Stimulated activated CD8-positive, alpha-beta memory T cell treated with anti-CD3 and anti-CD28 coated beads, Interleukin-7, amount 100 ng/mL, for 4 hours (primary cell): ENCODE measurements at places on chromosomes 7 and 10.

GRCh38 chr7:122626785-122627184 lies 72.1 kb downstream of the RNF133 start:
- no peak for DNase-seq

GRCh38 chr10:118028619-118029018 lies 18.1 kb downstream of the RAB11FIP2 start:
- no peak for DNase-seq

GRCh38 chr10:112054516-112054915 lies 129.0 kb downstream of the GPAM start:
- no peak for DNase-seq

DNA sequence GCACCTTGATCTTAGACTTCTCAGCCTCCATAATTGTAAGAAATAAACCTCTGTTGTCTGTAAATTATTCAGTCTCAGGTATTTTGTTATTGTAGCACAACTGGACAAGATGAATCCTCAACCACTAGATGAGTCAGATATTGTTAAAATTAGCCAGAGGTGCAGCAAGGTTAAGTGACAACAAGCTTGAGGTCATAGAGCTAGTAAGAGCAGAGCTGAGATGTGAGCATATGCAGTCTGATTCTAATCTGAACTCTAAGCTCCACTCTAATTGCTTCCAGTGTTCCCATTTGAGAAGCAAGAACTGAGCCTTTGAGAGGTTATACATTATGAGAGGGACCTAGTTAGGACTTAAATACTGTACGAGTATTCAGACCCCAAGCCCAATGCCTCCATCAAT lies 93.1 kb downstream of the FZD1 start:
- DNase-seq = no peak
